ENCODE measurements at places on chromosomes 3 and 15. TPM values are rescaled to one million over a fixed set of nuclear protein-coding genes. Genes with fewer than 3 reads are reported as not detected.

The SLC12A8 gene
- not detected for total RNA-seq

The MGLL gene
- total RNA-seq, result 24.7 TPM

The PRTG gene
- 1.3 TPM for total RNA-seq

The MRPL3 gene
- total RNA-seq, result 64.7 TPM

The CYB561D2 gene
- 7.6 TPM for total RNA-seq

The SLC2A2 gene
- total RNA-seq, result not detected

GRCh38 chr3:29178809-29179793 lies 101.8 kb upstream of the RBMS3 start:
- DNase-seq, result no peak

- no peak for DNase-seq
These were observed 28.6 kb upstream of the ANKDD1A start for GRCh38 chr15:64883100-64883581.

DNA sequence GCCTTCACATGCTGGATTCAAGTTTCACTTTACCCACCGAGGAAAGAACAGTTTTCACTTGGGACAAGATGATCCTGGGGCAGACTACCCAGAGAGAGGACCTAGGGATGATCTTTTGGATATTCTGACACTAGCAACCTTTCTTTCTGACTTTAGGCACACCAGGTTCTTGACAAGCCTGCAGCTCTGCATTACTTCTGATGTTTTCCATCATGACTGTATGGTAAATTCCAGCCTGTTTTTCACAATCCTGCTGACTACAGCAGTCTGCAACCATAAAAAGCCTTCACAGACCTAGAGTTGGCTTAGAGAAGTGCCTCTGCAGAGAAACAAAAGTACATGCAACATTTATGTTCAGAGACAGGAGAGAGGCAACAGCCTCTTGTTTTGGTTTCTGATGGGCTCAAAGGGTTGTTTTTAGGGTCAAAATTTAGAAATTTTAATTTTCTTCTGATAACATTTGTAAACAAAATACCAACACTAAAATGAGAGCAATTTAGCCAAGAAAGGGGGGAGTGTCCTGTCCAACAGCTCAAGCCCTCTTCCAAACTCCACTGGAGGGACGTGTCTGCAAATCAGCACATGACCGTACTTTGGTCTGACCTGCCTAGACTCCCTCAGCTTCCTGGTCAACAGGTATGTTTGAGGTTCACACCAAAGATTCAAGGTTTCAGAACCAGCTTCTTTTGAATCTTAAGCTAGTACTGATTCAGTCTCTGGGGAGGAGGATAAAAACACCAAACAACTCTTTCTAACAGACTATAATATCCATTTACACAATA lies 799 bp downstream of the ABI3BP start:
- DNase-seq, result no peak

GRCh38 chr3:142165194-142165593 lies 15.8 kb upstream of the TFDP2 start:
- DNase-seq, result no peak

- no peak for DNase-seq
These were observed 60.1 kb upstream of the ICE2 start for GRCh38 chr15:60539016-60539415.

- DNase-seq, result peak; percentile 97
These were observed 79.0 kb downstream of the IGF1R start for GRCh38 chr15:98727115-98728040.

- DNase-seq, result peak; percentile 95
These were observed 36.5 kb upstream of the RAB11A start for GRCh38 chr15:65832549-65833364.

All from sigmoid colon (tissue), 7 donors.